Stimulated activated CD8-positive, alpha-beta memory T cell treated with anti-CD3 and anti-CD28 coated beads, Interleukin-15, amount 100 ng/mL, for 1 hour (primary cell): ENCODE measurements at places on chromosomes 5 and 9.

DNA sequence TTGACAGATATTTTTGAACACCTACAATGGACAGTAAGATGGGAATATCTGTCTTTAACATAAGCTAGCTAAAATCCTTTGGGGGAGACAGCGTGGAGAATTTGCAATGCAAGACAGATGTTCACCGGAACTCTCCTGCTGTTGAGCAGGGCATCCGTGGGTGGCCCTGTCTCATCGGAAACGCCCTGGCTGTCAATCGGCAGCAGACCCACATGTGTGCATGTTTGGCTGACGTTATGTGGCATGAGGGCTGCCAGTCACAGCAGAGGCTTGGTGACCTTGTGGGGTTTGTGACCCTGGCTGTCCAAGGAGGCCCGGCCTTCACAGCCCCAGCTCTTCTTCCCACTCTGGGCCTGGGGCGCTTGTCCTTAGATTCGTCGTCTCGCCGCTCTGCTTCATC lies 129.7 kb upstream of the OTULINL start:
- DNase-seq = no peak

GRCh38 chr9:2674141-2674824 lies 43.0 kb upstream of the KCNV2 start:
- DNase-seq = no peak

- DNase-seq = no peak
Measured at GRCh38 chr5:135493406-135494180, 41.4 kb upstream of the TIFAB start.

DNA sequence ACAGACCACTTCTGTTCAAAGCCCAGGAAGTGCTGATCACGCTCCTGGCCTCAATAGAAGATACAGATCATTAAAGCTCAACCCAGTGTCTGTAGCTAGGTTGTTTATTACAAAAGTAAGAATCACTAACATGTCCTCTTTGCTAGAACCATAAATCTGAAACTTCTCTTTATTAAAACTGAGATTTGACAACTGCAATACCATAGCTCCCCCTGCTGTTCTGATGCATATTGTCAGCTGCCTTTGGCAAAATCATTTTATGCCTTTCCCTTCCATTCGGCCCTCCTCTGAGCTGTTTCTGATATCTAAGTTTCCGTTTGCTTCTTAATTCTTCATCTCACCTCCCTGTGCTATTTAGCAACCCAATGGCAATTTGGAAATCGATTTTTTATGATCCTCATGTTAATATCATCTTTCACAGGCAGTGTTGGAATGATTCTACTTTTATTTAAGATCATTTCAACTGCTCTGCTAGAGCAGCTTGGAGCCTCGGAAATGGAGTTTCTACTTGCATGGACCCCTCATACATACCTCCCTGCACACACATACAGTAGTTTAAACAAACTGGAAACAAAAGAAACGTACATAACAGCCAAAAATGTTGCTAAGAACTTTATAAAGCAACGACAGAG lies 998.8 kb downstream of the MAT2B start:
- DNase-seq = no peak

DNA sequence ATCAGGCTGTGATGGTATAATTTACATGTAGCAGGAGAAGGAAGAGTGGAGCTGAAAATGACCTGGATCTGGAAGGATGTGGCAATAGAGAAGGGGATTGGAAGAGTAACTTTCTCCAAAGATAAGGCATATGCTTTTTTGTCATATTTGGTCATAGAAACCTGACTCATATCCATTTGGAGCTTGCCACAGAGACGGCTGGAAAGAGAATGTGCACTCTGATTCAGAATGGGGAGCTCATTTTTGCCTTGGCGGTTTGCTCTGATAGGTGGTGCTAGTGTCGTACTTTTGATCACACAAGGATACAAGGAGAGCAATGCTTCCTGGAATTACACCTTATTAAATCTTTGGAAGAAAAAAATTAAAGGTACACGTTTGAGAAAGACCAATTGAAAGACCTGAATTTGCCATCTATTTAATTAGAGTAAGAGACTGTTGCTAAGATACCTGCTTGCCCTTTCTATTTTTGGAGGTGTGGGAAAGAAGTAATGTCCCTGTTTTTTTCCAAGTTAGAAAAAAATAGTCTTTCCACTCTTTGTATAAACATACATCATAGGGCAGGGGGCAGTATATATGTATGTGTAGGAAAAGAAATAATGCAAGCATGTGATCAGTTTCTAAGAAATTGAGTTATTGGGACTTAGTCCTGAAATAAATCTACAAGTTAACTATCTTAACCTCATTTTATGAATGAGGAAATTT lies 5.4 kb downstream of the LSM11 start:
- no peak for DNase-seq

DNA sequence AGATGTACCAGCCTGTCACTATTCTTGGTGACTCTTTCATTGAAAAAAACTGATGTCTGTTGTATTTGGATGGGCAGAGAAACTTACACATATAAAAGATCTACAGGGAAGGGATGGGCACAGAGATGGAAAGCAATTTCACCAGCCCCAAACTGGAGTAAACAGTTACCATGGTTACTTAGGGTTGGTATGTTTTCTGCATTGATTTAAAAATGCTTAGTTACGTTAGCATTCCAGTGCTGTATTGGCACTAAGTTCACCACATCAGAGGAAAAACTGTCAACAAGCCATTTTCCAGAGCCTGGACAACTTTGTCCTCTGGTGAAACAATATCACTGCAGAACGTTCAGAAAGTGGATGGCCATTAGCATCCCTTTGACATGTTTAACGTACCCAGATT lies 28.0 kb downstream of the MARCHF3 start:
- DNase-seq = no peak

- no peak for DNase-seq
Measured at GRCh38 chr5:10374046-10375022, 20.8 kb downstream of the MARCHF6 start.

DNA sequence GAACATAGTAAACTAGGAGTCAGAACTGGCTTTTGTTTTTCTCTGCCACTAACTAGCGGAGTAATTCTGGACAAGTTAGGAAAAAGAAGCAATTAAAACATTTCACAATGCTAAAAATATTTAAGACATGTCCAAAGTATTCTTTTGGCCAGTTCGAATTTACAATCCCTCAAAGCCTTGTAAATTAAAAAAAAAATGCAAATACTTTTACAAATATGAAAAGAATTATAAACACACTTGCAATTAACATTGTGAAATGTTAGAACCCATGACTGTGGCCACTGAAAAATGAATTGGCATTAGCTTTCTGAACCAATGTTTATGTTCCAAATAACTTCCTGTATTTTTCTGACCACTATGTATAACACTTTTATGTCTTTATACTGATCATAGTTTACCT lies 2.2 kb downstream of the RAD1 start:
- DNase-seq = no peak
